ENCODE measurements at places on chromosomes 7 and 10.

GRCh38 chr10:72270607-72271281 lies 3.0 kb upstream of the DDIT4 start:
- DNase-seq, result no peak

DNA sequence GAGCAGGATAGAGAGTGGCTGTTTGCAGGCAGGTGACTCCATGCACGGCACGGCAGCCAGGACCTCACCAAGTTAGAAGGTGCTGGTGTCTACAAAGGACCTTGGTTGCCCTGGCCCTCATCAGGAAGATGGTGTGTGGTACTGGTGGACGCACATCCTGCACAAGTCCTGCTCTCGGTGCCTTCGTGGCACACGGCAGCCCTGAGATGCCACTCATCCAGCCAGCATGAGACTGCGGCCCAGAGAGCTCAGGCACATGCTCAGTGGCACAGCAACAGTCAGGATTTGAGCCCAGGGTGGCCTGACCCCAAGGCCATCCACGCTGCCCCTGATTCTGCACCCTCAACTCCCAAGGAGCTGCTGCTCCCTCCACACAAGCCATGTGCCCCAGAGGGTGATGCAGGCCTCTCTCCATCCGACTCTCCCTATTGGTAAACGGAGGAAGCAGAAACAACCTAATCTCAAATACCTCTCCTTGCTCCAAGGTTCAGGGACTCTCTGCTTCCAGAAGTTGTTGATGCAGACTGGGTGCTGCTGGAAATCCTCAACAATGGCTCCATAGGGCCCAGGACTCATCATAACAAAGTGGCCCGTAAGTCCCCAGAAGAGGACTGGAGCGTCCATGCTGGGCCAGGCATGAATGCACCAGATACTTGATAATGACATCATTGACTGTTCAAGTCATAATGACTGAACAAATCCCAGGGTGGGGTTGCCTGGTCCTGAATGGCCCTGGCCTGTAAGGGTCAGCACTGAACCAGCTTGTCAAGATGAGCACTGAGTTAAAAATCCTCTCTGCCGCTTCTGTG lies 93.6 kb downstream of the ARHGAP22 start:
- DNase-seq, result no peak

GRCh38 chr7:77538281-77539212 lies 1.5 kb downstream of the PTPN12 start:
- peak; percentile 27 for DNase-seq

DNA sequence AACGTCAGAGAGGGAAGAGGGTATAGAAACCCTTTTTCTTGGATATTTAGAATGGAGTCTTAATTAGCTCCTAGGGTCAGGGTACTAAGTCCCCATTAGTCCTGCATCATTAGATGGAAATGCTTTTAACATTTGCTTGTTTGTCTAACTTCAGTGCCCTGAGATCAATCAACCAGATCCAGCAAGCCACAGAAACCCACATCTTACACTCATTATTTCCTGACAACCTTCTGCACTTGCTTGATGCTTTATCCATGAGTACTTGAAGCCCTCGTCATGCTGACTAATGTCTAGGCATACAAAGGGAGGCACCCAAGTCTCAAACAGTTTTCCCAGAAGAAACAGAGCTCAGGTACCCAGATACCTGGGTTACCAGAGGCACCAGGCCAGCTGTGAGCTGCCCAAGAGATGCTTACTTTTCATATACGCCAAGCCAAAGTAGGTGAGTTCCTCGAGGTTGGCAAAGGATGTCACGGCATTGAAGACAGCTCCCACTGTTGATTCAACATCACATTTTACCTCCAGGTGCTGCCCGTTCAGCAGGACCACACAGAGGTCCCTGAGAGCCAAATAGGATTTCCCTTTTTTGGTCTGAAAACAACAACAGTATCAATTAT lies 42.7 kb downstream of the FRMPD2 start:
- DNase-seq, result no peak

DNA sequence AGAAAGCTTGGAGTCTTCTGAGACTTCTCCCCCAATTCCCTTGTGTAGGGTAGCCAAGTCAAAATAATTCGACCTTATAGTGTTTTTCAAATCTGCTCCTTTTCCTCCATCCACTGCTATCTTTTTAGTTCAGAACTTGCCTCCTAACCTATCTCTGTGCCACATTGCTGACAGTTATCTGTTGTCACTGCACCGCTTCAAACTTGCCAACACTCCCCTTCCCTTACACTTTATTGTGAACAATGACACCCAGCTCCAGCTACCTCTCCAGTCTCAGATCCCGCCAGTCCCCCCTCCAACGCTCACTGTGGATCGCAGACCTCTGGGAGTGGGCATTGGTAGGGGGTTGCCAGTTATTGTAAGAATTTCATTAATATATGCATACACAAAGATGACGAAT lies 16.3 kb upstream of the HPS1 start:
- no peak for DNase-seq
